ENCODE measurements at places on chromosomes 16 and 17.

DNA sequence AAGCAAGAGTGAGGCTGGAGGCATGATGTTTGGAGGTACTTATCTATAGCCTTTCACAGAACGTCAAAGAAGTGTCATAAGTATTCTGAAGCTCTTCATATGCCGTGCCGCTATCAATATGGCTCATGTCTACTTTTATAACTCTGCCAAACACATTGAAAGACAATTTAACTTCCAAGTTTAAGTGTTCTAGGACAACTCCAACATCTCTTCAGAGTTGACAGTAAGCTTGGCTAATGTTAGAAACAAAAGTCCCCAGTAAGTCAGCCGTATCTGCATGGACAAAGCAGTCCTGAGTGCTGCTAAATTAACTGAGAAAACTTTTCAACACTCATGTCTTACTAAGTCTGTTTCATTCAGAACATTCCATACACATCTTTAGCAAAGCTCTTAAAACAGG, 32.2 kb downstream of the GRB2 start:
- H3K4me1 ChIP-seq, result peaks cover 37% of the 10 kb centered on the region
- peaks cover 4% of the 10 kb centered on the region for H3K36me3 ChIP-seq
- DNase-seq, result no peak
- H3K27me3 ChIP-seq, result no peaks in the 10 kb centered on the region

- H3K4me3 ChIP-seq, result no peak overlapping the region
- no peak for DNase-seq
- H3K27ac ChIP-seq, result peak overlapping the region; percentile 44
- H3K36me3 ChIP-seq, result peaks cover 9% of the 10 kb centered on the region
Measured at GRCh38 chr16:84714028-84714427, 14.2 kb downstream of the USP10 start.

DNA sequence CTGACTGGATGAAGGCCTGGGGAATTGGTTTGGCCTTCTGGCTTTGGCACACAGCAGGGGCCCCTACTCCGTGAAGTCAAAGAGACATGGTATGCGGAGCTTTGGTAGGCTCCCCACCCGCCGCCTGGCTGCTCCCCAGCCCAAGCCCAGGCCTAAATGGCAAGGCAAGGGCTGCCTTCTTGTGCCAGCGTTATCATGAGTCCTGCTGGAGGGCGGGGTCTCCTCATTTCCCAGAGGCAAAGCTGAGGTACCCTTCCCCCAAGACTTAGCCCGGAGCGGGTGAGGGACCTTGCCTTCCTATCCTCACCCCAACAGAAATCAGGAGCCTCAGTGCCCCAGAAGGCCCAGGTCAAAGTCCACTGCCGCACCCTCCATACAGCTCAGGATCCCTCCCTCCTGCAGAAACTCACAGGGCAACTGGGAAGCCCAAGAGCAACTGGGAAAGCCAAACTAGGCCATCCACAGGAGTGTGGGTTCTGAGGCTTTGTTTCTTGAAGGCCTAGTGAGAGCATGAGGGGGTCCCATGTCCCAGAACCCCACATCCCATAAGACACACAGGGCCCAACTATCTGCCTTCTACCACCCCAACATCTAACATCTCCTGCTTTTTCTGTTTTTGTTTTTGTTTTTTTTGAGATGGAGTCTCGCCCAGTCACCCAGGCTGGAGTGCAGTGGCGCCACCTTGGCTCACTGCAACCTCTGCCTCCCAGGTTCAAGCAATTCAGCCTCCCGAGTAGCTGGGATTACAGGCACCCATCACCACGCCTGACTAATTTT, 9.3 kb downstream of the PGAP3 start:
- H3K27ac ChIP-seq, result no peak overlapping the region
- H3K36me3 ChIP-seq, result peaks cover 9% of the 10 kb centered on the region
- DNase-seq, result no peak
- no peaks in the 10 kb centered on the region for H3K27me3 ChIP-seq
- no peak overlapping the region for H3K4me3 ChIP-seq

- no peak for DNase-seq
- H3K4me1 ChIP-seq, result peaks cover 3% of the 10 kb centered on the region
- H3K36me3 ChIP-seq, result peaks cover 6% of the 10 kb centered on the region
- H3K4me3 ChIP-seq, result no peak overlapping the region
Measured at GRCh38 chr17:71580220-71580619, 540.6 kb upstream of the SOX9 start.

DNA sequence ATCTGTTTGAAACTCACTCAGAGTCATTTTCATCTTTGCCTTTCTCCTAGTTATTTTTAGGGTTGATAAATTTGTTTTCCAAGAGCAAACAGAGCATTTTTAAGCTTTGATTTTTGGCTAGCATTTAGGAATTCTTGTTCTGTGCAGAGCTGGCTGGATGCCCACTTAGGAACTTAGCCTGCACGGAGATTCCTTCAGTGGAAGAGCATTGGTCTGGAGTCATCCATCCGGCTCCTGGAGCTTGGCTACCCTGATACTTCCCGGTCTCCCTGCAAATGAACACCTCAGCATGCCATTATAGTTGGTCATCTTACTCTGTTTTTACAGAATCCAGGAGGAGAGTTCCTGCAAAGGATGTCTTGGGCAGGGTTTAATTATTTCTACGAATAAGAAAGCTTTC, 57.1 kb downstream of the SPECC1 start:
- no peak overlapping the region for H3K4me3 ChIP-seq
- no peak for DNase-seq
- H3K4me1 ChIP-seq, result peaks cover 16% of the 10 kb centered on the region
- no peaks in the 10 kb centered on the region for H3K27me3 ChIP-seq
- H3K36me3 ChIP-seq, result no peaks in the 10 kb centered on the region
- H3K27ac ChIP-seq, result no peak overlapping the region

GRCh38 chr16:17370731-17371285, 100.0 kb downstream of the XYLT1 start:
- H3K4me1 ChIP-seq, result peaks cover 82% of the 10 kb centered on the region
- no peaks in the 10 kb centered on the region for H3K36me3 ChIP-seq
- H3K27ac ChIP-seq, result peak overlapping the region; percentile 35
- DNase-seq, result no peak

- H3K36me3 ChIP-seq, result peaks cover 50% of the 10 kb centered on the region
- no peak for DNase-seq
- H3K27me3 ChIP-seq, result no peaks in the 10 kb centered on the region
- peak overlapping the region; percentile 84 for H3K27ac ChIP-seq
Measured at GRCh38 chr17:2995377-2995776, 68.0 kb downstream of the OR1D5 start.

DNA sequence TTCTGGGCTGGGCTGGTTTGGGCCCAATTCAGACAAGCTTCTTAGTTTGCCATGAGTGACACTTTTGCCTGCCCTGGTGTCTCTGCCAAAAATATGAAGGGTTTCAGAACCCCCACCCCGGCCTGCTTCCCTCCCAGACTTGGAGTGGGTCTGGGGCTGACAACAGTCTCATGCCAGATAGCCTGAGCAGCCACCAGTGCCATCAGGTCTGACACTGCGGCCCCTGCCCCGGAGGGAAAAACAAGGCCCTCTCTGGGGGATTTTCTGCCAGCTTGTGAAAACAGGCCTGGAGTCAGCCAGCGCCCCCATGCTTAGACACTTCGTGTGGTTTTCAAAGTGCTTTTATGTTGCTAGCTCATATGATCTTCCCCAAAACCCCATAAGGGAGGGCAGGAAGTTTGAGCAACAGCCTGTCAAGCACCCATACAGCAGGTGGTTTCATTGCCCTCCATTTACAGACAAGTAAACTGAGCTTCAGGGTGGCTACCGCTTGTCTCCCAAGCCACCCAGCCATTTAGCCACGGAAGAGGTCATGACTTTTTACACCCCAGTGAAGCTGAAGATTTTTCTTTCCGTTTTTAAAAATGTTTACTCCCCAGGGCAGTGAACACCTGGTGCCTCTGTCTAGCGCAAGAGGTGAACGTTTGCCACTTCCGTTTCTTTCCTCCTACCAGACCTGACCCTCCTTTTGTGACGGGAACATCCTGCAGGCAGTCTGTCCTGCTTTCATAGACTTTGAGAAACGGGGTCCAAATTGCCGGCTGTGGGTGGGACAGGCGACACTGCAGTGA, 300.6 kb downstream of the SEC14L1 start:
- no peak overlapping the region for H3K4me3 ChIP-seq
- H3K36me3 ChIP-seq, result peaks cover 2% of the 10 kb centered on the region
- no peaks in the 10 kb centered on the region for H3K27me3 ChIP-seq
- peaks cover 39% of the 10 kb centered on the region for H3K4me1 ChIP-seq

DNA sequence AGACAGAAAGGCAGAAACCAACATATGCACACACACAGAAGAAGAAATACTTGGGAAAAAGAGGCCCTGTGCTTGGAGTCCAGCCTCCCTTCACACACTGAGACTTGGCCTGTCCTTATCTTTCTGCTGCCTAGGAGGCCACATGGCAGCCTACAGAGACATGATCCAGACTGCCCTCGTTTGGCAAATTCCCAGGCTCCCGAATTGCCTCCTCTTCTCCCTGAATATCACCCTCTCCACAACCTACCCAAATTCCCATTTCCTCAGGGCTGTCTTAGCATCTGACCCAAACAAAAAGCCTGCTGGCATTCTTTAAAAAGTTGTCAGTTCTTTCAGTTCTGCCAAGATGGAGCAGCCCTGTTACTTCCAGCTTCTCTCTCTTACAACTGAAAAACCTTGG, 59.8 kb downstream of the DNAH17 start:
- no peak overlapping the region for H3K4me3 ChIP-seq
- no peaks in the 10 kb centered on the region for H3K4me1 ChIP-seq
- no peak overlapping the region for H3K27ac ChIP-seq
- no peaks in the 10 kb centered on the region for H3K36me3 ChIP-seq
- no peaks in the 10 kb centered on the region for H3K27me3 ChIP-seq

- no peak overlapping the region for H3K4me3 ChIP-seq
- no peak overlapping the region for H3K27ac ChIP-seq
- H3K4me1 ChIP-seq, result peaks cover 36% of the 10 kb centered on the region
- peaks cover 21% of the 10 kb centered on the region for H3K27me3 ChIP-seq
Measured at GRCh38 chr17:74457146-74457819, 9.2 kb upstream of the CD300A start.

DNA sequence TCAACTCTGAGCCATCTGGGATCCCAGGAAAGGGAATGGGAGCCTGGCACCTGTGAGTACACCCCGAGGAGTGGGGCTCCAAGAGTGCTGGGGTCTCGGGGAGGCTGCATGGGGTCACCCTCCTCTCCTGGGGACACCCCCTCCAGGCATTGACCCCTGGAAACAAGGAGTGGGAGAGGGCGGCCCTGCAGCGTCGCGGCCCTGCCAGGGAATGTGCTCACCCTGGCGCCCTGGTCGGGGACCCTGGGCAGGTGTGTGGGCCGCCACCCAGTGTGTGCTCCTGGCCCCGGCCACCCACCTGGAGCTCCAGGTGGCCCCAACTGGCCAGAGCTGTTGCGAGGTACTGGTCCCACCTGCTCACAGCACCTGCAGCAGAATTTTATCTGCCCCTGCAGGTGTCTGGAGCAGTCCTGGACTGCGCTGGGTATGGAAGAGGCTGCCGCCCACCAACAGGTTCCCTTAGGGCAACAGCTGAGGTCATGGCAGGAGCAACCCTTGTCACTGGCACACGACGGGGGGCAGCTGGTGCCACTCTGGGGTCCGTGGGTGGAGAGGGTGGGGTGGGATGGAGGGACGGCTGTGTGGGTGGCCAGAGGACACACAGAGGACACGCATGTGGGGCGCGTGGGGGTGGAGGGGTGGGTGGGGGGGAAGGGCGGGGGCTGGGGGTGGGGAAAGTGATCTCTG, 5.4 kb upstream of the PABPN1L start:
- no peaks in the 10 kb centered on the region for H3K36me3 ChIP-seq
- no peaks in the 10 kb centered on the region for H3K27me3 ChIP-seq
- no peak for DNase-seq

GRCh38 chr16:88487920-88488851, 35.1 kb downstream of the ZFPM1 start:
- no peaks in the 10 kb centered on the region for H3K36me3 ChIP-seq
- H3K27ac ChIP-seq, result peak overlapping the region; percentile 65
- no peaks in the 10 kb centered on the region for H3K27me3 ChIP-seq
- H3K4me3 ChIP-seq, result no peak overlapping the region
- DNase-seq, result no peak
- H3K4me1 ChIP-seq, result peaks cover 3% of the 10 kb centered on the region

- H3K4me1 ChIP-seq, result peaks cover 10% of the 10 kb centered on the region
- H3K27ac ChIP-seq, result no peak overlapping the region
- H3K36me3 ChIP-seq, result no peaks in the 10 kb centered on the region
- H3K27me3 ChIP-seq, result no peaks in the 10 kb centered on the region
Measured at GRCh38 chr17:53270936-53271335, 551.8 kb upstream of the KIF2B start.

- H3K27ac ChIP-seq, result no peak overlapping the region
- no peaks in the 10 kb centered on the region for H3K27me3 ChIP-seq
- peaks cover 24% of the 10 kb centered on the region for H3K4me1 ChIP-seq
- H3K36me3 ChIP-seq, result no peaks in the 10 kb centered on the region
- no peak for DNase-seq
Measured at GRCh38 chr16:69057400-69058378, 47.8 kb upstream of the HAS3 start.

DNA sequence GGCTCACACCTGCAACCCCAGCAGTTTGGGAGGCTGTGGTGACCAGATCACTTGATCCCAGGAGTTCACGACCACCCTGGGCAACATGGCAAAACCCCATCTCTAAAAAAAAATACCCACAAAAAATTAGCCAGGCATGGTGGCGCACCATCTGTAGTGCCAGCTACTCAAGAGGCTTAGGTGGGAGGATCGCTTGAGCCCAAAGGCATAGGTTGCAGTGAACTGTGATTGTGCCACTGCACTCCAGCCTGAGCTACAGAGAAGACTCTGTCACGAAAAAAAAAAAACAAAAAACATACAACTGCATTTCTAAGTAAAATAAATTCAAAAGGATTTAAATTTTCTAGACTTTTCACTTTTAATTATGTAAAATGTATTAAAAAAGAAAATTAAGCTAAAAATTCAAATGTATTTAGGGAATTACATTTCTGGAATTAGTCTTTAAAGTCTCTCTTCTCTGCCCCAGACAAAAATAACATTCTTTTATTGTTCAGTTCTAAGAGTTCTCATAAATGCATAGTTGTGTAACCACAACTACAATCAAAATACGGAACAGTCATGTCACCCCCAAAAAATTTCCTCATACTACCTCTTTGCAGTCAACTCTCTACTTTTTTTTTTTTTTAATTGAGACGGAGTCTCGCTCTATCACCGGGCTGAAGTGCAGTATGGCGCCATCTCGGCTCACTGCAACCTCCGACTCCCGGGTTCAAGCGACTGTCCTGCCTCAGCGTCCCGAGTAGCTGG, 14.1 kb downstream of the FAM222B start:
- DNase-seq, result peak; percentile 5
- no peak overlapping the region for H3K27ac ChIP-seq
- H3K27me3 ChIP-seq, result no peaks in the 10 kb centered on the region
- H3K4me3 ChIP-seq, result no peak overlapping the region

GRCh38 chr16:22188595-22189442, 17.3 kb upstream of the EEF2K start:
- H3K4me1 ChIP-seq, result peaks cover 33% of the 10 kb centered on the region
- peak; percentile 69 for DNase-seq
- no peaks in the 10 kb centered on the region for H3K36me3 ChIP-seq
- peak overlapping the region; percentile 88 for H3K4me3 ChIP-seq
- H3K27me3 ChIP-seq, result peaks cover 18% of the 10 kb centered on the region

DNA sequence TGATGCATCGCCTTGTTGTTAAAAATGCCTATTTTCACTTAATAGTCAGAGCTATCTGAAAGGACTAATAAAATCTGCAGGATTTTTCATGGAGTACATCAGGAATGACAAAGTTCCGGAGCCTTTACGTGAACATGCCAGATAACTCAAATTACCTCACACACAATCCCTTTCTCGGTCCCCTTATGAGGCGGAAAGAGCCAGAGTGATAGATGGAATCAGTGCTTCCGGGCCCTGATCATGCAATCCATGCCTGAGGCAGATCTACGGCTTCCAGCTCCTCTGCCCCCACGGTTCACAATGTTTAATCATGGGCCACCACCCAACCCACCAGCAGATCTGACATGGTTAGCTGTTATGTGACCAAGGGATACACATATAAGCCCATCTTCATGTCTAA, 17.0 kb downstream of the VPS53 start:
- 0 out of 2 replicates have a peak, but pooled peaks cover 4% of the 10 kb centered on the region for H3K4me1 ChIP-seq
- no peak overlapping the region for H3K4me3 ChIP-seq
- peaks cover 18% of the 10 kb centered on the region for H3K36me3 ChIP-seq
- H3K27ac ChIP-seq, result no peak overlapping the region
- H3K27me3 ChIP-seq, result no peaks in the 10 kb centered on the region
- no peak for DNase-seq
